ENCODE measurements at places on chromosomes 3 and 15.

DNA sequence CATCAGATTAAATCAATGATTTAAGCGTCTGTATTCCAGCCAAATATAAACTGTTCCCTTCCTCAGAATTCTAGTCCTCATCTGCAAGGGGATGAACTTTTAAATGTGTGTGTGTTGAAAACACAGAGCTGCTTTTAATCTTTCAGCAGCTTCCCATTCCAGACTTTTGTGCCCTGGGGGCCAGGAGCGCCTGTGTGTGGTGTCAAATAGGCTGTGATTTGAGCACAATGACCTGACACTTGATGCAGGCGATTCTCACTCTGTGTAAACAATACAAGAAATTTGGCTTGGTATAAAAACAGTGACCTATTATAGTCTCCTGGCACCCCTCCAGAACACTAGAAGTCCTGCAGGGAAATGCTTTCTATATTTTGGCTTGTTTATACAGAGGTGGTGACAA lies 274.6 kb upstream of the ROPN1 start:
- DNase-seq = no peak

DNA sequence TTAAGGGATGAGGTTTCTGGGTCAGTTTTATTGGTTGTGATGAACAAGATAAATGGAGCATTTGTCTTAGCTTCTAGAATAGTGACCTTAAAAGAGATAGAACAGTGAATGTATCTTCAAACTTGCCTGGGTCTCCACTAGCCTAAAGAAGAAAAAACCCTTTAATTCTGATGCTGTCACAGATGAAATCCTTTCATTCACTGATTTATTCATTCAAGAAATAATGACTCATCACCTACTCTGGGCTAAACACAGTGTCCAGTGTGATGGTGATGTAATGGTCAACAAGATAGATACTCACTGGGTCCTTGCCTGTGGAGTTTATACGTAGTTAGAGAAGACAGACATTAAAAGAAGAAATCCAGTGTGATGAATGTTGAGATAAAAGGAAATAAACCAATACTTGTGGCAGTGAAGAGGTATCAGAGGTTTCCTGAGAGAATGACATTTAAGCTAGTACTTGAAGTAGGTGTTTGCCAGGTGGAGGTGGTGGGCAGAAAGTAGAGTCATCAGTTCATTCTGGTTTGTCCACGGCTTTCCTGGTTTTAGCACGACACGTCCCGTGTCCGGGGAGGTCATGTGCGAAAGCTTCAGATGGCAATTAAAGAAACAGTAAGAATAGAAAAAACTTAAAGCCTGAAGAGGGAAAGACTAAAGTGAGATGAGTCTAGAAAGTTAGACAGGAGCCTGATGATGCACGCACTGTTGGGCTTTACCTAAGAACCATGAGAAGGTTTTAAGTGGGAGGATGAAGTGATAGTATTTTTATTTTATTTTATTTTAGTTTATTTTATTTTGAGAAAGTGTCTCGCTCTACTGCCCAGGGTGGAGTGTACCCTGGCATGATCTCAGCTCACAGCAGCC lies 18.5 kb downstream of the PAK2 start:
- no peak for DNase-seq

DNA sequence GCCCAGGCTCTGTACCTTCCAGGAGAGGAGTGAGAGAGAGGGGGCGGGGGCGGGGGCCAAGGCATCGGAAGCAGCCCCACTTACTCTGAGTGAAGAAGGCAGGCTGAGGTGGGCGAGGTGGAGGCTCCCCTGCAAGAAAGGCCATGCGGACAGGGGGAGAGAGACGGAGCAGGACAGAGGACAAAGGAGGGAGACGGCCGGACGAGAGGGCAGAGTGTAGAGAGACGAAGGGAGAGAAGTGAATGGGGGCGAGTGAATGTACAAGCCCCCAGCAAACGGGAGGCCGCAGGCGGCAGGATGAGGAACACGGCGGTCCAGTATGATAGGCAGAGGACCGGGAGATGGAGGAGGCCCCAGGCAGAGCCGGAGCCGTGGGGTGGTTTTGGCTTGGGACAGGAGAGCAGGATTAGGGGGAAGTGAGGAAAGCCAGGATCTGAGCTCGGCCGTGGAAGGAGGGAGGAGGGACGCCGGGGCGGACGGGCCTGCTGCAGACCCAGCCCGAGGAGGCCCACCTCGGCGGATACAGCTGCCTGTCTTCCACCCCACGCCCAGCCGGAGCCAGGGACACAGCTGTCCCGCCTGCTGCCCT lies 38.8 kb downstream of the TNK2 start:
- peak; percentile 63 for DNase-seq

- no peak for DNase-seq
Measured at GRCh38 chr15:40253167-40253790, 14.4 kb downstream of the PAK6 start.

- DNase-seq = no peak
Measured at GRCh38 chr3:58607816-58608215, 30.6 kb upstream of the FAM107A start.

- no peak for DNase-seq
Measured at GRCh38 chr15:101472033-101472432, 17.5 kb downstream of the PCSK6 start.

DNA sequence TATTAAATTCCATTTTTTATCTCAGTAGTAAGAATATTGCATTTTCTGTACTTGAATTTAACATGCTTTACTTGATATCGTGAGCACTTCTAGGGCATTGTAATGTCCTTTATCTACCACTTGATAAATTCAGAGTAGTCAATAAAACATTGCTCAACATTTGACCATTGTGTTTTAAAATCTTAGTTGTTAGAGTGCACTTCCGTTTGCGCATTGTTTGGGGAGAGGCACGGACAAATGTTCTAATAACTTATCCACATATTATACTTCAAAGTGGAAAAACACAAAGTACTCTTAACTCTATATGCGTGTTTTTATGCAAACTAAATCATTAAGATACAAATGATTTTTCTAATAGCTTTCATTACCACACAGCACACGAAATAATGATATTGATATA lies 419 bp downstream of the FAM227B start:
- DNase-seq = no peak

DNA sequence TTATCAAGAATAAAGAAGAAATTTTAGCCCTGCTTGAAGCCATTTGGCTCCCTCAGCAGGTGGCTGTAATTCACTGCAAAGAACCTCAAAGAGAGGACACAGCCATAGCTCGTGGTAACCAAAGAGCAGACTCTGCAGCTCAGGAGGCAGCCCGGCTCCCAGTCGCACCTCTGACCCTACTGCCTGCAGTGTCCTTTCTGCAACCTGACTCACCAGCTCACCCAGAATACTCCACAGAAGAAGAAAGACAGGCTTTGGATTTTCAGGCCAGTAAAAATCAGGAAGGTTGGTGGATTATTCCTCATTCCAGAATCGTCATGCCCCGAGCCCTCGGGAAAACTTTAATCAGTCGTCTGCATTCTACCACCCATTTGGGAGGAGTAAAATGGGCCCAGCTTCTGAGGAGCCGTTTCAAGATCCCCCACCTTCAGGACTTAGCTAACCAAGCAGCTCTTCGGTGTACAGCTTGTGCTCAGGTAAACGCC lies 38.6 kb downstream of the ZBTB11 start:
- DNase-seq = peak; percentile 10

- DNase-seq = peak; percentile 43
Measured at GRCh38 chr3:42666022-42666421, 12.5 kb downstream of the ZBTB47 start.

- DNase-seq = no peak
Measured at GRCh38 chr15:32122013-32122412, 91.7 kb downstream of the CHRNA7 start.

Data from H7 (cell line).